Right renal cortex interstitium (tissue), 3 donors: ENCODE measurements at places on chromosomes 2 and 18. TPM values are rescaled to one million over a fixed set of nuclear protein-coding genes. Genes with fewer than 3 reads are reported as not detected.
A peak's percentile ranks its signal among the peaks of the same experiment; 100 is the strongest.

- no peak for DNase-seq
Measured at GRCh38 chr2:40260437-40260836, 191.5 kb downstream of the SLC8A1 start.

- no peak for DNase-seq
Measured at GRCh38 chr2:57884281-57884680, 162.3 kb upstream of the VRK2 start.

Gene SFXN5
- 23.9 TPM for polyA plus RNA-seq

Gene CNNM3
- polyA plus RNA-seq: 32.5 TPM

- DNase-seq: no peak
Measured at GRCh38 chr18:77052983-77053309, 79.6 kb downstream of the MBP start.

Gene ATP8B1
- polyA plus RNA-seq: 32.7 TPM

Gene KATNAL2
- polyA plus RNA-seq: 10.8 TPM

Gene UGT1A3
- polyA plus RNA-seq: not detected

DNA sequence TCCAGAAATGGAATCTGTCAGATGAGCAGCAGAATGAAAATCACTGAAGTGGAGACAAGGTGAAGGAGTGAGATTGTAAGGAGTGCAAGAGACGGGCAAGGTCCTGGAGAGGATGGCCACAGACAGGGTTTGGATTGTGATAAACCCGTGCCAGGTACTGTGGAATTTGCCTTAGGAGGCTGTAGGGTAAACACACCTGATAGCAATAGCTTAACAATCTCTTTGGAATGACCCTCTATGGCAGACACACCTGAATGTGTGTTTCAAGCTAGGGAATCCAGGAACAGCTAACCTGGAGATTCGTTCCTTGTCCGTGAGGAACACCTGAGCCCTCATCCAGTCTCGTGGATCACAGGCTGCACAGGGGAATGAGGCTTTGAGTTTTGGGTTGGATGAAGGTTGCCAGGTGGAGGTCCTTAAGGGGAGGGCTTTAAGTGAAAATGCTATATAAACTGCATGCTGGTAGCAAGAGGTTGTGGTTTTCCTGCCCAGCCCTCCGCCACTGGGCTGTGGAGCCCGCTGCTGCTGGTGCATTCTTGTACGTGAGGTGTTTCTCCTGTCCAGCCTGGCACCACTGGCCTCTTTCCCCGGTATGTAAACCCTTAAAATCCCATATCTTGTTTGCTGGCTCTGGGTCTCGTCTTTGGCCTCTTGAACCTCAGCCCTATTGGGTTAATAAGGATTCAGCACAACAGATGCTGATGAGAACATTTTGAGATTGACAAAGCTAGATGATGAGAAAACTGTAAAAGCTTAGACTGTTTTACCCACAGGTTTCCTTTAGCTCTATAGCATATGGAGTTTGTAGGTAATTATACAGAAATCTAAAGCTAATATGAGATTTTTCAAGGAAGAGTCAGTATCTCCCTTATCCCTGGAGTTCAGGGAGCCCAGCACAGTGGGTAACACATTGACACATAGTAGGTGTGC is 117.9 kb downstream of the ARHGAP15 start:
- DNase-seq: no peak

Gene MYOM1
- 7.8 TPM for polyA plus RNA-seq

- DNase-seq: no peak
Measured at GRCh38 chr2:177400337-177400923, 7.9 kb downstream of the AGPS start.

DNA sequence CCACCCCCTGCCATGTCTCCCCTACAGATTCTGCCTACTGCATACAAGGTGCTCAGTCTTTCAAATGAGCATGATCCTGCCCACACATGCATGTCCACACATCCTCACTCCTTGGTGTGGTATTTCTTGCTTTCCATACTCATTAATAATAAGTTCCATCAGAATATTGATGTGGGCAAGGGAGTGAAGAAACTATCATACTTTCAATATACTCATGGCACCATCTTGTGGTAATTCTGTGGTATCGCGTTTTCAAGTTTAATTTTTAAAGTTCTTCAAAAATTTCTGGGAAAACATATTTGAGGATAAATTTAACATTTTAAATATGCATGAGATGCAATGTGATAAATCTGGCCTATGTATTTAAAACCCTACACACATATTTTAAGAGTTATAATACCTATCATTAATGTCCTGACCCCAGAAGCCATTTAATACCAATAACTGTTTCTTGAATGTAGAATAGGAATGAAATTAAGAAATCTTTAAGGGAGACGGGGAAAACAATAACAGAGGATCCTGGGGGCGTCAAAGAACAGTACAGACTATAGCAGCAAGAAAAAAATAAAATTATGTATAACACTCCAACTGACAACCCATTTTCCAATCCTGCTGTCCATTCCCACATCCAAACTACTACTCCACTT is 110.1 kb downstream of the ZNF385B start:
- DNase-seq: no peak

Gene SAG
- polyA plus RNA-seq: 0.16 TPM

GRCh38 chr2:26811791-26812694 is 26.2 kb downstream of the CENPA start:
- no peak for DNase-seq

Gene TMEFF2
- polyA plus RNA-seq: 14.1 TPM

- DNase-seq: no peak
Measured at GRCh38 chr18:77207540-77207939, 42.1 kb upstream of the GALR1 start.

DNA sequence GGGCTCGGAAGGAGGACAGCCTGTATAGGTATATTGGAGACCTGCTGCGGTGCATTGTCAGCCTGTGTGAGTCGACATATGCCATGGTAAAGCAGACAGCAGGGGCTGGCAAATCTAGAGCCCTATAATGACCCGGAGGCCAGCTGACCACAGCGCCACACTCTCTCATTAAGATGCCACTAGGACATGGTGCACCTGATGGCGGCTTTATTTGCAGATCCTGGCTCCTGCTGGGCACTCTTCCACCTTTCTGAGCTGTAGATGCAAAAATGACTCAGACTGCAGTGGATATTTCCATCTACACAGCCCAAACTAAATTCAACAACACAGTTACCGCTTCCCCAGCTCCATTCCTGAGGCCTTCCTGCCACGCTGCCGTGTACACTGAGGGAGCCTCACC is 389.9 kb downstream of the TNS1 start:
- no peak for DNase-seq

DNA sequence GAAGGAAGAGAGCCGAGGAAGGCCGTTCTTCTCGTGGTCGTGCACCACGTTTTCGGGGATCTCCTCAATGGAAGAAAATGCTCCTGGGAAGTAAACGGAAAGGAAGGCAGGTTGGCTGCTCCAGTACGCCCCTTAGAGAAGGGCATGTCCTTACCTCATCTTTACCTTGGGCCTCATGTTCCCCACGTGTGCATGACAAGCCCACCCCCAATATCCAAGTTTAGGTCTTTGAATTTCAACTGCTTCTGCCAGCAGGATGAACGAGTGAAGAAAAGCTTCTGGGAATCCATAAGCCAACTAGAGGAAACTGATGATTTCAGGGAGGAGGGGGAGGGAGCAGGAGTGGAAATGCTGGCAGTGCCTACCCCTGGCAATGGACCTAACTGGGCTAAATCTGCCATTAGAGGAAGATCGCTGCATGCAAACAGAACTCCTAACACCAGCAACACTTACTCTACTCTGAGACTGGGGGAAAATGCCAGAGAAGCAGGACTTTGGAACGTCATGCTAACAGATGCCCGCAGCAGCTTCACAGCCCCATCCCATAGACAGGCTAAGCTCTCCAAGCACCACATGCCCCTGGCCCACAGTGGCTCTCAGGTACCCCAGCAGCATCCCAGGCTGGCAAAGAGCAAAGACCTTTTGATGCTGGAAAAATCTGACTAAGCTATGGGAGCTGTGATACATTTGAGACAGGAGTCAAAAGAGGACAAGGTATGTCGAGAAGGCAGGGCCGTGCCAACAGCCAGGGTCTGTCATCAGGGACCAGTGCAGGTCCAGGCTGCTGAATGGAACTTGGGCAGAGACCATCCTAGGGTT is 21.7 kb downstream of the CHST10 start:
- DNase-seq: no peak

DNA sequence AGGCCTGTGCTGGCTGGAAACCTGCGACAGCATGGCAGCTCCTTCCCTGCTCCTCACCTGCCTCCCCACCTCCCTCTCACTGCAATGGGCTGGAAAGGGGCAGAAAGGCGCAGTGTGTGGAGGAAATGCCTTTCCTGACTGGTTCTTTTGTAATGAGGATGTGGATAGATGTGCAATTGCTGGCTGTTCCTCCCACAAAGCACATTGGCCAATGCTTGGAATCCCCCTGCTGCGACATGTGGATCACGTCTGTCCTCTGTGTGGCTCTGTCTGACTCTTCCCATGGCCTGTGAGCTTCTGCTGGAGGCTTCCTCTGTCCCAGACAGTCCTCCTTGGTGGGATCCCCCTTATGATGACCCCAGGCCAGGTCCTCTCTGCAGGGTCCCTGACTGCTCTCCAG is 172.5 kb downstream of the NCK2 start:
- no peak for DNase-seq

- DNase-seq: no peak
Measured at GRCh38 chr2:177545981-177546585, 153.5 kb downstream of the AGPS start.

DNA sequence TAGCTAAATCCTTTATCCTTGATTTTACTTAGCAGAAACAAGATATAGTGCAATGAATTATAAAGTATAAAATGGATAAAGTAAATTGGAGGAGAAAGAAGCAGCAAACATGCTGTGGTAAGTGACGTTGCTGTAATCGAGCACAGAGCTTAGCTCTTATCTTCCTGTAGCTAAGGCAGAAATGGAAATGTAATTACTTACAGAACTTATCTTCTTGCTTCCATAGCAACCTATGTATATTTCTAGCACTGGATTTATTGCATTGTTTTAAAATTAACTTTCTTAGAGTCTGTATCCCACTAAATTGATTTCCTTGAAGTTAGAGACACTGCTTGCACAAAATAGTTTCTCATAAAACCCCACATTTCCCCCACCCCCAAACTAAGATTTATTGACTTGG is 130.6 kb upstream of the MC4R start:
- no peak for DNase-seq

- no peak for DNase-seq
Measured at GRCh38 chr2:215441560-215442400, 5.9 kb upstream of the FN1 start.

GRCh38 chr2:172806493-172806892 is 70.8 kb downstream of the RAPGEF4 start:
- peak; percentile 48 for DNase-seq

Gene CACNB4
- polyA plus RNA-seq: 7.4 TPM

Gene SRD5A2
- polyA plus RNA-seq: 0.04 TPM

DNA sequence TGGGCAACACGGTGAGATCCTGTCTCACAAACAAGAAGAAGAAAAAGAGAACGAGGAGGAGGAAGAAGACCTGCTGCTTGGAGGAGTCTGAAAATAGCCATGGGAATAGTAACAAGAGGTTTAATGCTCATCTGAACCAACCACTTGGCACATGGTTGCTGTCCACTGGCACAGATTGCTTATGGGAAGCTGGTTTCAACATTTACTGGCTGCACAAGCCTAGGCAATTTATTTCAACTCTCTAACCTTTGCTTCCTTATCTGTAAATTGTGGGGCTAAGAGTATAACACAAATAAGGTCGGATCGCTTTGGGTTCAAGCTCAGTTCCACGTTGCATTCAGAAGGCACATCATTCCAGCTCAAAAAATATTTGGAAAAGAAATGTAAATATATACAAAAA is 14.2 kb upstream of the RHOB start:
- no peak for DNase-seq

Gene LYG1
- 3.1 TPM for polyA plus RNA-seq

GRCh38 chr18:9647496-9648323 is 33.4 kb upstream of the PPP4R1 start:
- DNase-seq: no peak

- no peak for DNase-seq
Measured at GRCh38 chr2:44886414-44886813, 55.1 kb upstream of the SIX3 start.

Gene ANKRD30B
- 0.16 TPM for polyA plus RNA-seq

DNA sequence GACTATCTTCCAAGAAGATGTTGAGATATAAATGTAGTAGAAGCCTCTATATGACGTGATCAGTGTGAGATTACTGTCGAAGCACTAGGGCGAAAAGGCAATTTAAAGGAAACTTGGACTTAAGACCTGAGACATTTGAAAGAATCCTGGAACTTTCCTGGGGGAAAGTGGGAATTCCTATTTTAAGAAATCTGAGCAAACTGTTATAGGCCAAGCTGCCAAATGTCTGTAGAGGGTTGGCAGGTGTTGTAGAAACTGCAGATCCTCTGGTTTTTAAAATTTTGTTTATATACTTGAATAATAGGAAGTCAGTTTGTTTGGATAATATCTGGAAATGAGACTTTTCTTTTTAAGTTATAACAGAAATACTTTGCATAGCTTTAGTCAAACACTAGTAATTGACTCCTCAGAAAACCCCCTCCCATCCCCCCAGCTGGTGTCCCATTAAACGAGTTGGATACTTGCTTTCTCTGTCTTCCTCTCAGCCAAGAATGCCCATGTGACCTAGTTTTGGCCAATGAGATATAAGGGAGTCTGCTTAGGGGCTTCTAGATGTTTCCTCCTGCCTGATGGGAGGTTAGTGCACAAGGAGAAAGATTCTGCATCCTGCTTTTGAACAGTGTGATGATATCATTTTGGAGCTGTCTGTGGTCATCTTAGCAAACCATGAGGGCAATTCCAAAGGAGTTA is 61.2 kb downstream of the MOGAT1 start:
- no peak for DNase-seq

GRCh38 chr2:237688081-237688480 is 60.7 kb downstream of the LRRFIP1 start:
- no peak for DNase-seq

Gene SCN2A
- polyA plus RNA-seq: 1.7 TPM

GRCh38 chr2:127332335-127332734 is 38.4 kb upstream of the ERCC3 start:
- DNase-seq: no peak

GRCh38 chr2:240687741-240688552 is 3.7 kb upstream of the AQP12A start:
- DNase-seq: no peak

GRCh38 chr2:96489663-96490062 is 15.5 kb downstream of the NEURL3 start:
- no peak for DNase-seq

GRCh38 chr2:149353421-149353820 is 23.0 kb downstream of the LYPD6 start:
- no peak for DNase-seq

DNA sequence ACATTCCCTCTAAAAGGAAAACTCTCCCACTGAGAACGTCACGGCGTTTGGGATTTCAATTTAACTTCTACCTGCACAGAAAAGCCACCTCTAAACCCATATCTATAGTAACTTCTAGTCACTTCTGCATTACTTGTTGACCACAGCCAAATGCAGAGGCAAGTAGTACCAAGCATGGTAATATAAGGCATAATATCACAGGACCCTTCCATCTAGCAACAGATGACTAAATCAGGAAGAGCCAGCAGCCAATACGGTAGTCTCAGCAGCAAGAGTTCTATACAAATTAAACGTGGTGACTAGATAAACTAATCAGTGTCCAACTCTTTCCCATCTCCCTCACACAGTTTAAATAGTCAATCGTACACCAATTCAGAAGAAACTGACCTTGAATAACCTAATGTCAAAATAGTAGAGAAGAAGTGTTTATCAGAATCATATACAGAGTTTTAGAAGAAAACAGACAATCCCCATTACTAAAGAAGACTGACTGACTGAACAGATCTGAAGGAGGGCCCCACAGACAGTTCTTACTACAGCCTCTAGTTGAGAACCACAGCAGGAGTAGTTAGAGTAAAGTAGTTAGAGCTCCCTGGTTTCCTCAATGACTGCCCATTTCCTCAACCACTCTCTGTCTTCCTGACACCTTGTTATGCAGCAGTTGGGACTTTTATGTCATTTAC is 30.0 kb downstream of the MEMO1 start:
- DNase-seq: no peak

GRCh38 chr2:192126912-192127311 is 67.8 kb downstream of the TMEFF2 start:
- DNase-seq: no peak
